NCI-H526 (cell line): ENCODE measurements at places on chromosomes 12 and 14.
A peak's percentile ranks its signal among the peaks of the same experiment; 100 is the strongest.

GRCh38 chr14:58964598-58964928, 223.9 kb upstream of the DAAM1 start:
- DNase-seq = no peak

DNA sequence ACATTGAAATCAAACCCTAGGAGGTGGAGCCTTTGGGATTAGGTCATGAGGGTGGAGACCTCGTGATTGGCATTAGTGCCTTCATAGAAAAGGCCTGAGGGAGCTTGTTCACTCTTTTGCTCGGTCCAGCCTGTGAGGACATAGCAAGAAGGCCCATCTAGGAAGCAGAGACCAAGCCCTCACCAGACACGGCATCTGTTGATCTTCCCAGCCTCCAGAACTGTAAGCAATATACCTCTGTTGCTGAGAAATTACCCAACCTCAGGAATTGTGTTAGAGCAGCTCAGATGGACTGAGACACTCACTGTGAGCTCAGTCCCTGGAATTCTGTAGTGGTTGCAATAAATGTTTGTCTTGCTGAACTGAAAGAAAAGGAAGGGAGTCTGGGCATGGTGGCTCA, 116.2 kb upstream of the MAP1LC3B2 start:
- DNase-seq = no peak

- DNase-seq = no peak
Measured at GRCh38 chr12:59079472-59079871, 159.2 kb upstream of the LRIG3 start.

DNA sequence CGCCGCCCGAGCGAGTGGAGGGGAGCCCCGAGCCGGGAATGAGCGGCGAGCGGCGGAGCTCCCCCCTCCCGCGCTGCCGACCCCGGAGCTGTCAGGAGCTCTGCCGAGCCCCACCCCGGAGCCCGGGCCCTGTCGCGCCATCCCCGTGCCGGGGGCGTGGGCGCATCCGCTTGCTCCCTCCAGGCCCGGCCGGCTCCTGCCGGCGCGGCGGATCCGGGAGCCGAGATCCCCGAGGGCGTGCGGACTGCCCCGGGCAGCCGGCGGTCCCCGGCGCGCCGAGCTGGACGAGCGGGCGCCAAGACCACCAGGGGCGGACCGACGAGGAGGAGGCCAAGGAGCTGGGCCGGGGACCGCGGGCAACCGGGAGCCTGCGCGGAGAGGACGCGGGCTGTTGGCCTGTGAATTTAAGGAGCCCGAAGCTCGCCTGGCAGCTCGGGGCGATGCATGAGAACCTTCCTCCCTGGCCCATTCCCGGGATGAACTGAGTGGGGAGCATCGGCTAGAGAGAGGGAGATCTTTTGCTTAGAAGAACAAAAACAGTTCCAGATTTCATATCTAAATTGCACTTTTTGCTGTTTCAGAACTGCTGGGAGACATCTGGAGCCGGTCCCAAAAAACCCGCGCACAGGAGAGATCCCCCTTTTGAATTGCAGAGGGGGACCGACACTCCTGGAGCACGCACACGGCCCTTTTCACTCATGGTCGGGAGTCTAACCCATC, 2.0 kb downstream of the PTHLH start:
- DNase-seq = peak; percentile 50

GRCh38 chr12:119652665-119653064, 15.3 kb upstream of the PRKAB1 start:
- DNase-seq = no peak
